Inflammatory macrophage (primary cell): ENCODE measurements at places on chromosomes 3 and 15.

- no peak for DNase-seq
Observed at GRCh38 chr15:65134538-65134937, 930 bp upstream of the PDCD7 start.

- DNase-seq, result peak; percentile 5
Observed at GRCh38 chr3:161770484-161771386, 274.1 kb downstream of the OTOL1 start.

DNA sequence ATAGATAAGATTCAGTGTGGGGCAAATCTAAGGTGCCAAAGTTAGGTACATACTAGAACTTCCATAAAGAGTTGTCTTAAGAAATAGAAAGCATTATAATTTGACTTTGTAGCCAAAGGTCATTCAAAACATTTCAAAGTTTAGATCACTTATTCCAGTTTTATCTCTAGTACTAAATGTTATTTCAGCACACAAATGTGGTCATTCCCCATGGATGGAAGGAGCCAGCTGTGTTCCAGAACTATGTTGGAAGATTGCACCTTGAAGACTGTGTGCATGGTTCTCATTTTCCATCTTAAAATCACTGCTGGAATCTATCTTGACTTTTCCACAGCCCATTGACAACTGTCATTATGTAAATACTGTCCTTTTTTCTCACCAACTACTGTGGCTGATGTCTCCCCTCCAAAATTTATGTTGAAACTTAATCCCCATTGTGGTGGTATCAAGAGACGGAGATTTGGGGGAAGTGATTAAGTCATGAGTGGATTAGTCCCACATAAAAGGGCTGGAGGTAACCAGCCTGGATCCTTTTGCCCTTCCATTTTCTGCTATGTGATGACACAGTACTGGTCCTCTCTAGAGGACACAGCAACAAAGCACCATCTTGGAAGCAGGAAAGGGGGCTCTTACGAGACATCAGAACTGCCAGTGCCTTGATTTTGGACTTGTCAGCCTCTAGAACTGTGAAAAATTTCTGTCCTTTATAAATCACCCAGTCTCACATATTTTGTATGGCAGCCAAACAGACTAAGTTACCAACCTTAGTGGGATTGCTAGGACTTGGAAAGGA, 24.0 kb downstream of the TGFBR2 start:
- no peak for DNase-seq

- no peak for DNase-seq
Observed at GRCh38 chr15:48992096-48992495, 28.4 kb upstream of the SHC4 start.

DNA sequence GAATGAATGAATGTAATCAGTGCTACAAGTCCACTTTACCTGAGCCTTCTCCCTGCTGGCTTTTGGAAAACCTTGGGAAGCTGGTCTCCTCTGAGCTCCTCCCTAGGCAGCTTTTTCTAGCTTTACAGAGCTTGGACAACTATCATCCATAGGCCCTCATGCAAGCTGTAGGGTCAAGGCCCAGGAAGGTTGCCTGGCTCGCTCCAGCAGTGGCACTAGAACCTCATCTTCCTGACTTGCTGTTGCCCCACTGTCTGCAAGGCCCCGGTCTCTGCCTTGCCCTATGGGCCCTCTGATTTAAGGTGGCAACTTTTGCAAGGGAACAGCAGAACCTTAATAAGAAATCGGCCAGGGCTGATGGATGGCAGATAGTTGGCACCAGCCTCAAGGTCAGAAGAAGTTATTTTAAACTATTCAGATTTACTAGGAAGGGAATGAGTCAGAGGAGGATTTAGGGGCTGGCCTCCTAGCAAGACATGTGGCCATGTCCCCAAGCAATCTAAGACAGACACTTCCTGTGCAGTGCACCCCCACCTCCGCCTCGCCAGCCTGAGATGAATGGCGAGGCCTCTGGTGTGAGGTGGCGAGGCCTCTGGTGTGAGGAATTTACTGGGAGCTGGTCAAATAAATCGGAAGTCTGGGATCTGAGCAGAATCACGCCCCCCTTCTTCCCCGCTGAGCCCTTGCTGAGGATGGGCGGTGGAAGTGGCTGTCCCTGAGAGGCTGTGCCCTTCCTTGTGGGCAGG, 180.8 kb downstream of the MEGF11 start:
- no peak for DNase-seq

DNA sequence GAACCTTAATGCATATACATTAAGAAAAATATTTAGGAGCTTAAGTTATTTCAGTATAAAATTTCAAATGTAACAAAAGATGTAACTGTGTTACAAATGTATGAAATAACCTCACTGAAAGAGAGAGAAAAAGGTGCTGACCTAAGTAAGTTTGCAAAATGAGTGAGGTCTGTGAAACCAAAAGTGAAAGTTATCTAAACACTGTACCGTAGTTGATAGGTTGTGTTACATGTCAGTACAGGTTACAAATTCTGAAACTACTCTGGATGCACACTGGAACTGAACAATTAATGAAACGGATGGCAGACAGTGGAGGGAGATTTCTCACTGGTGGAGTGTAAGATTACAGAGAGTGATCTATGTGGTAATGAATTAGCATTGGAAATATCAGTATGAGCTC, 420.7 kb downstream of the ZNF385D start:
- no peak for DNase-seq

GRCh38 chr3:14508966-14509795, 31.0 kb downstream of the GRIP2 start:
- DNase-seq, result peak; percentile 24

GRCh38 chr15:50280271-50280670, 14.7 kb upstream of the HDC start:
- DNase-seq, result no peak

GRCh38 chr3:108008931-108009639, 81.7 kb downstream of the CD47 start:
- no peak for DNase-seq

DNA sequence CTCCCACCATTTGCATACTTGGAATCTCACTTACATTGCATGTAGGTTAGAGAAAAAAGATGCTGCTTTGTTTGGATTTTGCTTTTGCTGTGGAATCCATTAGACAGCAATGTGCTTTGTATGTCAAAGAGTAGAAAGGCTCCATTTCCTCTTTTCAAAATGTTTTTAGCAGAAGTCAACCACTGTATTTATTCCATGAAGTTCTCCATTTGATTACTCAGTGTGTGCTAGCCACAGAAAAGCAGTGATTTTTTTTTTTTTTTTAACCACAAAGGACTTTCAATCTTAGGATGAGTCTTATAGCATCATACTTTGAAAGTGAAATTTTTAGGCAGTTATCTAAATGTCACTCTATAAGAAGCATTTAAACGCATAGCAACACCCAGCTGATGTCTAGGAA, 285.0 kb upstream of the ADAMTS9 start:
- DNase-seq, result peak; percentile 13

- no peak for DNase-seq
Observed at GRCh38 chr15:70327328-70327855, 229.7 kb upstream of the TLE3 start.

GRCh38 chr3:30286007-30286669, 320.3 kb upstream of the TGFBR2 start:
- DNase-seq, result peak; percentile 74

- no peak for DNase-seq
Observed at GRCh38 chr3:43838877-43839276, 148.1 kb downstream of the ABHD5 start.

- no peak for DNase-seq
Observed at GRCh38 chr15:65982627-65983322, 113.5 kb downstream of the RAB11A start.

DNA sequence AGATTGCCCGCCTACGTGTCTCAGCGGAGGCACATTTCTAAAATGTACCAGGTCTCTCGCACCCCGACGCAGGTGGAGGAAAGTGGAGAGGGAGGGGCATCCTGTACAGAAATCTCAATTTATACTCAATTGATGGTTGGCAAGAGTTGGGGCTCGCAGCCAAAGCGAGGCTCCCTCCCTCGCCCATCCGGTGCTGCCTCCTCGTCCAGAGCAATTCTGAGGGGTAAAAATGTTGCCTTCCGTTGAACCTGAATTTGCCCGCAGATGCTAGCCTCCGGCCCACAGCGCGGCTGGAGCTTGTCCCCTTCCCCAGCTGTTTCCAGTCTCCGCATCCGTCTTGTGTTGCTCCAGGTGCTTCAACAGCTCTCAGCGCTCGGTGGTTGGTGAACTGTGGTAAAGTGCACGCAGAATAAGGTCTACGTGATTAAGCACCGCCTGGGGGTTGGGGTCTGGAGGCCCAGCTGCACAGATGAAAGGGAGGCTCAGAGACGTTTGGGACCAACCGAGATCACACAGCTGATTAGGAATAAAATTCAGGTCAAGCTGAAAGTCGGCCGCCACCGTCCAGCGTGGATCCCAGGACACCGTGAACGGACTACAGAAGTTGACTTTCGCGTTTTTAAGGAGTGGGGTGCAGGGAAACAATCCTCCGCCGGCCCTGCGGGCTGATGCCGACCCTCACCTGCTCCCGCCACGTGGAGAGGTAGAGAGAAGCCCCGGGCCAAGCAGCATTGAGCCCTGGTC, 846 bp upstream of the POLG start:
- no peak for DNase-seq

DNA sequence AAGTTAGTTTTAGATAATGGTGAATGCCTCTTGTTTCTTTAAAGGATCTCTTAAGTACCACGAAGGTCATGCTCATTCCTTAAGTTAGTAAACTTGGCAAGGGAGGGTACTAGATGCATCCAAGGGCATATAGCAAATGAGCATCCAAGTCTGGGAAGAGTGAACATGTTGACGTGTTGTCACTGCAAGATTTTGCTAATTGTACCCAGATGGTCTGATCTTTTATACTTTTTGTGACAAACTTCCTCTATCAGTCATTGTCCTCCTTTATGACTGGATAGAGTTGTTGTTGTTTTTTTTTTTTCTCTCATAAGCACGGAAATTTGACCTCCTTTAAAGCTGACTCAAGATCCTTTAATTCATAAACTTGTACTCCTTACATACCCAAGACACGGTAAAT, 121.3 kb downstream of the CHST2 start:
- no peak for DNase-seq

DNA sequence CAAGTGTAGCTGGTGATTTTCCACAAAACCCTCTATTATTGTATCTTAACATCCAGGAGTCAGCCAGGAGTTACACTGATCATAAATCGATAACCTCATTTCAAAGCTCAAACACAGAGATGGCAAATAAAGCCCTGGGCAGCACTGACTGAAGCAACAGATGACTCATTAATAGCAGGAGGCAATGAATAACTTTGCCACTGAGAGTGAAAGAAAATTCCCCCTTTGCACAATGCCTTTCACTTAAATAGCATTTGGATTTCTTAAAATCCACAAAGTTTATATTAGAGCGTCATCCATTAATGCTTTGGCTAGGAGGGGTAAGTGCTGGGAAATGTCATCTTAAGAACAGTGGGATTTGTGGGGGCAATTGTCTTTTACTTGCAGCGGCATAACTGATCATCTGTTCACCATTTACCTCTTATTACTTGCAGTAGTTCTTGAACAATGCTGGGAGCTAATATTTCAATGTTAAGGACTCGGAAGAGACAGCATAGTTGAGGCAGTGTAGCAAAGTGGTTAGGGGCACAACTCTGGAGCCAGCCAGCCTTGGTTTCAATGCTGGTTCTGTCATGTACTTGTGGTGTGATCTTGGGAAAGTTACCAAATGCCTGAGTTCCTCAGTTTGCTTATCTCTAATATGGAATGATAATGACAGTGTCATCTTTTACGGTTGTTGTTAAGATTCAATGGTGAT, 630.4 kb upstream of the TBL1XR1 start:
- peak; percentile 17 for DNase-seq

GRCh38 chr15:35061161-35061824, 23.8 kb downstream of the NANOGP8 start:
- no peak for DNase-seq

DNA sequence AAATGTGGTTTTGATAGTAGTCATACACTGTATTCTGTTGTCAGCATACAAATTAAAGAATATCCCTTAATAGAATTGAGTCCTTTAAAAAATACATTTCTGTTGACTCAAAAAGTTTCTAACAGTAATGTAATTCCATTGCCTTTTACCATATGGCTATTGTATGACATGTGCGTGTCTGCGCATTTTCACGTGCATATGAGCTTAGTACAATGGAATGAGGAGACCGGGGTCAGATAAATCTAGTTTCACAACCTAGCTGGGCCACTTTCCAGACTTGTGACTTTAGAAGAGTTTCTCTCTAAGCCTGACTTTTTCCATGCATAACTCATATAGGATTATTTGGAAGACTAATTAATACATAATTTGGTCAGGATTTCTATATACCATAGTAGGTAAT, 38.7 kb downstream of the ZBTB38 start:
- no peak for DNase-seq

DNA sequence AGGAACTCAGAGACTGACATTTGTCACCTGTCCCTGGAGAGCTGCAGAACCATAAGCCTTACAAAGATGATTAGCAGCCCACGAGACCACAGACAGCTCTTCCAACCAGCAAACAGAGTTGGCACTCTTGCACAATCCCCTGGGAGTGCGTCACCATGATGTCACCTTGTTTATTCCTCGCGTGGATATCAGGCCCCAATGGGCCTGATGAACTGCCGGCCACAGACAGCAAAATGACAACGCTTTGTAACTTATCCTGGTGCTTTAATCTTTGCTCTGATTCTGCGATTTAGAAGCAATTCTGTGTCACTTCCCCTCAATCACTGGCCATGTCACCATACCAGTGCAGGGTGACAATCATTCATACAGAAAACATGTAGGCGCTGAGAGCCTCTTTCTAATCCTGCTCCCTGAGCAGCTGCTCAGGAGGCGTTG, 89.2 kb downstream of the TAMM41 start:
- DNase-seq, result no peak

- no peak for DNase-seq
Observed at GRCh38 chr15:71687902-71688508, 122.3 kb upstream of the NR2E3 start.

DNA sequence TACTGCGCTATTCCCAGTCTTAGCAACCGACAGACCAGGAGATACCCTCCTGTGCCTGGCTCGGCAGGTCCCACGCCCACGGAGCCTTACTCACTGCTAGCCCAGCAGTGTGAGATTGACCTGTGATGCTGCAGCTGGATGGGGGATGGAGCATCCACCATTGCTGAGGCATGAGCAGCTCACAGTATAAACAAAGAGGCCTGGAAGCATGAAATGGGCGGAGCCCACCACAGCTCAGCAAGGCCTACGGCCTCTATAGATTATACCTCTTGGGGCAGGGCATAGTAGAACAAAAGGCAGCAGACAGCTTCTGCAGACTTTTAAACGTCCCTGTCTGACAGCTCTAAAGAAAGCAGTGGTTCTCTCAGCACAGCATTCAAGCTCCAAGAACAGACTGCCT, 160.3 kb downstream of the ANXA2 start:
- no peak for DNase-seq

GRCh38 chr3:182136008-182136910, 424.5 kb downstream of the SOX2 start:
- no peak for DNase-seq

GRCh38 chr3:105033081-105033480, 333.6 kb upstream of the ALCAM start:
- DNase-seq, result no peak
